ENCODE measurements at places on chromosomes 11 and 22.

DNA sequence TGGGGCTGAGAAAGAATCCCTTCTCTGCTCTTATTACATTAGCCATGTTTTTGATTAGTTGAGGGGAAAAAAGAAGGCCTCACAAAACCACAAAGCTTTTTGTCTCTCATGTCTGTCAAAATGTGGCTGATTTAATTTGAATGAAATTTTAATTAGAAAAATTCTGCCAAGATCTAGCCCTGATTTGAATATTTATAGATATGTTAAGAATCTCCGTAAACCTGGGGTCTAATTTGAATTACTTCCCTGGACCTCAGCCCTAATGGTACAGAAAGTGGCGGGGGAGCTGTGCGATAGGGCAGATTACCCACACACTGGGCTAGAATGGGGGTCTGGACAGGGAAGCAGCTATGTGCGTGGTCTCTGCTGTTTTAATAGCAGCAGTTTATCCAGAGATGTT, 141.3 kb upstream of the TTC12 start:
- no peak for DNase-seq

DNA sequence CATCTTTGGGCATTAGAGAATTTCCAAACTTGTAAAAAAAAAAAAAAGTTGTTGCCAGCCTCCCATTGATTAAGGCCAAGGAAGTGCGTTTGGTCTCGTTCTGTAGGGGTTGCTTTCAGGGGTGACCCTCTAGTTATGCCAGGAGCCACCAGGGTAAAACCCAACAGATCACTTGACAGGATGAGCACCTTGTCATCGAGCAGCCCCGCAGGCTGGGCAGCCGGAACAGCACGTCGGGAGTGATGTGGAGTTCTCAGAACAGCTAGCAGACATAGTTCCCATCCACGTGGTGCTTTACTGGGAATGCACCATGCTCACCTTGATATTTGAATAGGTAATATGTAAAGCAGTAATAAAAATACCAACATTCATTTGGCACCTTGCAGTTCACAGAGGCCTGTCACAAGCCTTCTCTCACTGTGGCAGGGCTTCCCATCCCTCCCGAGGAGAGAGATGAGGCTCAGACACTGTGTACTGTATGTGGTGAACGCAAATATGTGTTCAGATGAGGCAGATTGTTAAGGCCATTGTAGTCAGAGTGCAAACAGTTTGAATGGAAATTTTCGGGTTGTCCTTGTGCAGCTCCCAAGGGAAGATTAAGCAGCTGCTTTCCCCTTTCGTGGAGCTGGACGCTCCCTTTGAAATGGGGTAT, 70.9 kb upstream of the SORL1-AS1 start:
- DNase-seq: no peak

DNA sequence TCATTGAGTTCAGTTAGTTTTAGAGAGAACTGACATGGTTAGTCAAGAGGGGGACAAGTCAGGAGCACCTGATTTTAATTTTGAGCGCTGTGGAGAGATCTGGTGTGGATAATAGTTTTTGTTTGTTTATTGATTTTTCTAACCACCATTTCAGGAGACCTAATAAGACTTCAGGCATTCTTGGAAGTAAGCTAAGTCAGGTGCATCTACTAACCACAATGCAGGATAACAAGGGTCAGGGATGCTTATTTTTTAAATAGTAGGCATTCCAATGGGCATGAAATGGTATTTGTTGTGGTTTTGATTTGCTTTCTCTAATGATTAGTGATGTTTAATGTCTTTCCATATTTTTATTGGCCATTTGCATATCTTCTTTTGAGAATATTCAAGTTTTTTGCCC, 212.1 kb downstream of the NAV2 start:
- no peak for DNase-seq

- DNase-seq: no peak
These were observed 7.9 kb downstream of the CD82 start for GRCh38 chr11:44573333-44573732.

GRCh38 chr22:20569059-20570058, 61.9 kb downstream of the MED15 start:
- no peak for DNase-seq

GRCh38 chr11:14075118-14076078, 112.9 kb downstream of the SPON1 start:
- no peak for DNase-seq

DNA sequence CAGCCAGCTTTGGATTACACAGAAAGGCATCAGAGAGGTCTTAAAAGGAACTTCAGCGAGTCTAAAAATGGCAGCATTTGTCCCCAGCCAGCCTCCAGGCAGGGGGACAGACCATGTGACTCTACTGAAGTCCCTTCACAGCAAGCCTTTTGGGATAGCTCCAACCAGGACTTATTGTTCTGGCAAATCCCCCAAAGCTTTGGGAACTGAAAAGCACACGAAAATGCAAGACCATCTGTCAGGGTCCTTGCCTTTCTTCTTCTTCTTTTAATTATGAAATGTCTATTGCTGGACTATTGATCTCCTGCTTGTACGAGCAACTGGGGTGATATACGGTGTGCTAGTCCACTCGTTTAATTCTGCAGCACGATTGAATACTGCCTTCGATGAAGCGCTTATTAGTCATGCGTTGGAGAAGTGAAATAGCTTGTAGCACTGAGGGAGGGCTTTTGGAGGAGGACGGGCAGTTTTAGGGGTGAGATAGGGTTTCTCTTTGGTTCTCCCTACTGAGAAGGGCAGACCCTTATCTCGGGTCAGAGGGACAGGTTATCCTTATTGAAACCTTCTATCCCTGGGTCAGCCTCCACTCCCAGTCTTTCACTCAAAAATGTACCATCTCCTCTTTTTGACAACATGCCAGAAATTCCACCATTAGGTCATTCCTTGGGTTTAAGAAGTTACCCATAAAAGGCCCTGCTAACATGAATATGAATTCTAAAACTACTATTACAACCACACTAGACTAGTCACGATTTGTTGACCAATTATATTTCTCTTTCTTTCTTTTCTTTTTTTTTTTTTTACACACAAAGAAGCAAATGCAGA, 416.4 kb downstream of the MIAT start:
- no peak for DNase-seq

- DNase-seq: no peak
These were observed 93.9 kb downstream of the YAP1 start for GRCh38 chr11:102204174-102204573.

- no peak for DNase-seq
These were observed 28.9 kb downstream of the APOL1 start for GRCh38 chr22:36281781-36282327.

DNA sequence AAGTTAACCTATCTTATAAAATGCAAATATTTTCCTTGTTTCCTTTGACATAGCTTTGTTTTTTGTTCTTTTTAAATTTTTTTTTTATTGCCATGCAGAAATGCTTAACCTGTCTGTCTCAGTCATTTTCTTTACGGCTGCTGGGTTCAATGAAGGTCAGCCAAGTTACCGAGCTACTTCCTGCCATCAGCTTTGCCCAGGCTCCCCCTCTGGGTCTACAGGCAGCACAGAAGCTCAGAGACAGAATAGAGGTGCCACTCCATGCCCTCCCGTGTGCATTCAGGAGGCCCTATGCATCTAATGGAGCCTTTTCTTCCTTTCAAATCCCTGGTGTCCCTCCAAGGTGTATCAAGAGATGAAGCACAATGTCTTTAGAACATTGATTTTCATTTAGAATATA, 411.0 kb upstream of the NARS2 start:
- DNase-seq: no peak
